Psoas muscle (tissue), 8 donors: ENCODE measurements at places on chromosomes 4 and X.

DNA sequence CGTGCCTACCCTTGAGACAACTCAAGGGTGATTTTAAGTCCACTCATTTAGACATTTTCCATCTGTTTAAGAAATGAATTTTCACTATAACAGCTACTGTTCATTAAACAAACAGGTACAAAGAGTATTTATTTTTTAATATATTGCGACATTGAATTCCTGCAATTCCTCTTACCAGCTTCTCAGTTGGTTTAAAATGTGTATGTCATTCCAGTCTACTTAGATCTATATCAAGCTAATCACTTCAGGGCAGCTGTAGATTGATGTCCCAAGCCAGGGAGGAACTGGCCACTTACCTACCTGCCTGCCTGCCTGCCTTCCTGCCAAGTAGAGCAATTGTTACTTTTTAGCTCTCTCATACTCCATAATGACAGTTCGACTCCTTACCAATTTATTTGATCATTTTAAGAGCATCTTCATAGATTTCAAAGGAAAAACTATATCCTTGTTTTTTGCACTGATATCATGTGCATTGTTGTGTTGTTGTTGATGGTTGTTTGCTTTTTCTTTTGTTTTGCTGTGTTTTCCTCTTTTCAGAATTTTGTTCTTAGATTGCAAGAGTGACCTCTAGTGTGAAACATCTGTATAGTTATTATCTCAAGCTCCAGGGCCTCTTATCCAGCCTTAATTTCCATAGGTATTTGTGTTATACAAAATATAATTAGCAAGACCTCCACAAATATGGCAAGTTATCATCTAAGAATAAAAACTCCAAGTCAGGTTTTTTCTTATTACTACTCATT, 120.9 kb upstream of the NRK start:
- DNase-seq = no peak

DNA sequence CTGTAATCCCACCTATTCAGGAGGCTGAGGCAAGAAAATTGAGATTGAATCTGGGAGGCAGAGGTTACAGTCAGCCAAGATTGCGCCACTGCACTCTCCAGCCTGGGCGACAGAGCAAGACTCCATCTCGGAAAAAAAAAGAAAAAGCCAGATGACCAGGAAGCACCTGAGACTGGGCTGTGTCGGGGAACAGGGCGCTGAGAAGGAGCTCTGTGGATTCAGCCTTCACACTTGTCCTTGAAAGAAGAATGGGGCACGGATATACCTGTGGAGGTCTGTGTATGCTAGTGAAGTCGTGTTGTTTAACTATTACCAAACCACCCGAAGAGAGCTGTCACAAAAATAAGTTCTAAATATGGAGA, 39.3 kb upstream of the TADA2B start:
- DNase-seq = no peak

- DNase-seq = no peak
These were observed 22.3 kb downstream of the TMPRSS11D start for GRCh38 chr4:67861513-67861912.

DNA sequence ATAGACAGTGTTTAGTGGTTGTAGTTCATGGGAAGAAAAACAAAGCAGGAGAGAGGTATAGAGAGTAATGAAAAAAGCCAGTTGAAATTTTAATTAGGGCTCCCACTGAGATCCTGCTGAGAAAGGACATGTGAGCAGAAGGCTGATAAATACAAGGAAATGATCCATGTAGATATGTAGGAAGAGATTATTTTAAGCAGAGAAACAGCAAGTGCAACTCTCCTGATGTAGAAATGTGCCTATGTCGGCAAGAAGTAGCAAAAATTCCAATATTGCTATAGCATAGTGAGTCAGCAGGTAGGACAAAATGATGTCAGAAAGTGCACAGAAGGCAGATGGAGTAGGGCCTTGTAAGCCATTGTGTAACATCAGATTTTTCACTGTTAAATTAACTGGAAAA, 1027.3 kb downstream of the PCDH18 start:
- no peak for DNase-seq

DNA sequence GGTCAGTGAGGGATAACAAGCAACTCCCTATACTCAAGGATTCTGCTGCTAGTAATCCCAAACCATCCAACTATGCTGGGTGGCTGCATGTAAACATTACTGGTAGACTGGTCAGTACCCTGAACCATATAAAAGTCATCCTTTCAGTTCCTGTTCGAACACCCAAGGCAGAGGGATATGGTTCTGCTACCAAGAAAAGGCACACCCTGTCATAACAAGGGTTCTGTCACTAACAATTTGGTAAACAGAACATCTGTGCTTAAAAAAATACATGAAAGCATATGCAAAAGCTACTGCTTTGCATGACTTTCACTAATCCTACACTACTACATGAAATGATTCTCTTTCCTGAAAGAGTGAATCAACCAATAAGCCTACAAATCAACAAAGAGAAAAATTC, 76.8 kb upstream of the MCF2 start:
- DNase-seq = no peak

DNA sequence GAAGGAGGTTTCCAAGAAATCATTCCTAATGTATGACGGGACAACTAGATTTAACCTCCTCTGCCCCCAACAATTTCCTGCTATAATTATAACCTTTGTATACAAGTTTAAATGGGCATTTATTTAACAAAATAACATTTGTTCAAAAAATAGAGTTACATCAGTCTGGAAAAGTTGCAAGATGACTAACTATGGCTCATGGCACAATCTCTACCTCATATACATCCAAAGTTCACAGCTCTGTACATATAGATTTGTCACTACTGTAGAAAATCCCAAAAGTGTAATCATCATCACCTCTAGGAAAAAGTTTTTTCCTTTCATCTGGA, 3.8 kb upstream of the RPS6KA3 start:
- no peak for DNase-seq
